Heart right ventricle (tissue), 16 donors: ENCODE measurements at places on chromosomes 11 and 22.

DNA sequence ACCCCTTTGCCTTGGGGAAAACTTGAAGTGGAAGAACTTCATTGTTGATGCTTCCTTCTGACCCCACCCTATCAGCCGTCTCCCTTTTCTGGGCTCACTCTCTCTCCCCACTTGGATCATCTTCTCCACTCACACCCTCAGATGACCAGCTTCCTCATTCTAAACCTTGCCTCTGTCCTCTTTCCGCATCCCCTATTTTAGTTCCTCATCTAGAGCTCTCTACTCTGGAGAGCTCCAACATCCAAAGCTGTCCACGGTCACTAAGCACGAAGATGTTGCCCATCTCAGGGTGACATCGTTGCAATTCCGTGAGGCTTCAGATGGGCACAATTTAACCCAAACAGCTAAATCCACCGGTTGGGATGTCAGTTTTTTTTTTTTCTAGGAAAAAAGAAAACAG lies 31.6 kb upstream of the ME3 start:
- DNase-seq, result no peak

DNA sequence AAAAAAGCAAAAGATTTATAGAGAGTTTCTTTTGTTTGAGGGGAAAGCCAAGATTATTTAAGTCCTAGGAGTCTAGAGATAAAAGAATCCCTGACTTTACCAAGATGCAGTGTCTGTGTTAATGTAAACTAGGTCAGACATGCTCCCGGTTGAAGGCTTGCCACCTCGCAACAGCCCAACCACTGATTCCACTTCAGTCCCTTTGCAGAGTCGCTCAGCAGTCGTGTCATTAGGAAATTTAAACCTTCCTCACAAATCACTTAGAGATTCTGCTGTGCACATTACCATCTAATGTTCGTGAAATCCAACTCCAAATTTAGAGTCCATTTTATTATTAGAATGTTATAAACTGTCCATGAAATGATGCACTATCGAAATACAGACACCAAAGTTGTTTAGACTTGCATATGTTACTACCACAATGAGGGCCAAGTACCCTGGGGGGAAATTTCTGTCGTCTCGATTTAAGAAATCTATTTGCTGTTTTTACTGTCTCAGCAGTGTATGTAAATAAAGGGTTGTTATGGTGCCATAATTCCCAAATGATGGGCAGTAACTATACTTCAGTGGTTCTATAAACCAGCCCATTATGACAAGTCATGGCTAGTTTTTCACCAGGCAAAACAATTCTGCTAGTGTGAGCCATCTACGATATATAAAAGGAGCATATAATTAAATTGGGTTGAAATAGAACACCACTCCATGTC lies 101.4 kb upstream of the MTNR1B start:
- DNase-seq, result no peak

- DNase-seq, result no peak
Observed at GRCh38 chr22:42272431-42272999, 2.1 kb upstream of the TCF20 start.

- DNase-seq, result no peak
Observed at GRCh38 chr22:20127869-20128618, 3.6 kb upstream of the ZDHHC8 start.

- DNase-seq, result no peak
Observed at GRCh38 chr22:48367731-48368130, 1459.9 kb downstream of the BRD1 start.

GRCh38 chr11:130801333-130802122 lies 114.8 kb downstream of the SNX19 start:
- DNase-seq, result no peak

DNA sequence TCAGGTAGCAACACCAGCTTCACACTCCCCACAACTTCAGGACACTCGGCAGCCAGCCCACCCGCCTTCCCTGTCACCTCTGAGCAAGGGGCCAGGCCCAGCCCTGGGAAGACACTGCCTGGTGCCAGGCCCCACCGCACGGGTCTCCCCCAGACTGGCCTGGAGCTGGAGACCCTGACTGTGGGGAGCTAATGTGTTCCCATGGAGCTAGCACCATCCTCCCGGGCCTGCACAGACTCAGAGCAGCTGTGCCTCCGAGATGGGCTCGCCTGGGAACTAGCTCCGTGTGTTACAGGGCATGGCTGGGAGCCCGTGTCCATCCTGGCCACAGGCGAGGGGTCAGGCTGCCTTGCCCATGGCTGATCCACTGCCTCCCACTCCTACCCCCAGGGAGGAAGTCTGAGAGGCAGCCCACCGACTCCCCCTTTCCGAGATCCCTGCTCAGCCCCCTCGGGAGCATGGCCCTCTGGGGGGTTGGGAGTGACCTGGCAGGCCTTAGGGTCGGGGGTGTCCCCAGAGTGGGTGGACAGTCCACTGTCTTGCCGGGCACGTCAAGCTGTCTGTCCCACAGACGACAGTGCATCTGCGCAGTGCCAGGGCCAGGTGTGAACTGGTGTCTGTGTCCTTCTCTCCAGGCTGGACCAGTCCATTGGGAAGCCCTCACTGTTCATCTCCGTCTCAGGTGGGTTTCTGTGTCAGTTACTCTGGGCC lies 76.7 kb upstream of the KCNQ1OT1 start:
- no peak for DNase-seq

GRCh38 chr11:27443227-27443626 lies 29.4 kb downstream of the LGR4 start:
- no peak for DNase-seq

- DNase-seq, result no peak
Observed at GRCh38 chr11:10379426-10379825, 74.6 kb downstream of the ADM start.

DNA sequence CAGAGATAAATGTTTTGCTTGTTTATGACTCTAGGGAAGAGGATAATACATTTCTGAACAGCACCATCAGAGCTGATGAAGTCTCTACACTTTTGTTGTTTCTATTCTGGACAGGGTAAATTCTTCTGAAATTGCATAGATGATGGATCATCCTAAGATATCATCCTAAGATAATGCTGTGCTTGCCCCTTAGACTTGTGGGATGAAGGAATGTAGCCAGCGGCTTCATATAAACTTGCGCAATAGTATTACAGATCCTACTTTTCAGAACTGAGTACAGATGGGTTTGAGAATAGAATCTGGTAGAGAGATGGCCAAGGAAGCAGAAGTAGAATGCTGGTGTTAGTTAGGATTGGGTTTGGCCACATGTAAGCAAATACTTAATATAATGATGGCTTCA lies 61.0 kb downstream of the NCAM1 start:
- no peak for DNase-seq

GRCh38 chr22:48236261-48236660 lies 1473.8 kb downstream of the TBC1D22A start:
- DNase-seq, result no peak

DNA sequence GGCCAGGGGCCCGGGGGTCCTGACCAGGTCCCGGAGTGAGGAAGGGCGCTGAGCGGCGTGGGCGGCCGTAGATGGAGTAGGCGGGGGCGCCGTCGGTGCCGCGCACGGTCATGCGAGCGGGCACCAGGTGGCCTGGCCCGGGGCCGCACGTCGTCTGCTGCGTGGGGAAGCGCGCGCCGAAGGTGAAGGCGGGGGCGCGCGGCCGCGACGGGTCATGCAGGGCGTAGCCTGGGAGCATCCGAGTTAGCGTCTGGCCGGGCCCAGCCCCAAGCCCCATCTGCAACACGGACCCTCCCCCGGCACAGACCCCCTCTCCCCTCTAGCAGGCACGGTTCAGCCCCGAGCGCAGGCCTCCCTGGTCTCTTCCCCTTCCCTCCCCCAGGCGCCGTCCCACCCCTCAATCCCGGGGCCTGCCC lies 1.7 kb upstream of the TYMP start:
- peak; percentile 67 for DNase-seq

DNA sequence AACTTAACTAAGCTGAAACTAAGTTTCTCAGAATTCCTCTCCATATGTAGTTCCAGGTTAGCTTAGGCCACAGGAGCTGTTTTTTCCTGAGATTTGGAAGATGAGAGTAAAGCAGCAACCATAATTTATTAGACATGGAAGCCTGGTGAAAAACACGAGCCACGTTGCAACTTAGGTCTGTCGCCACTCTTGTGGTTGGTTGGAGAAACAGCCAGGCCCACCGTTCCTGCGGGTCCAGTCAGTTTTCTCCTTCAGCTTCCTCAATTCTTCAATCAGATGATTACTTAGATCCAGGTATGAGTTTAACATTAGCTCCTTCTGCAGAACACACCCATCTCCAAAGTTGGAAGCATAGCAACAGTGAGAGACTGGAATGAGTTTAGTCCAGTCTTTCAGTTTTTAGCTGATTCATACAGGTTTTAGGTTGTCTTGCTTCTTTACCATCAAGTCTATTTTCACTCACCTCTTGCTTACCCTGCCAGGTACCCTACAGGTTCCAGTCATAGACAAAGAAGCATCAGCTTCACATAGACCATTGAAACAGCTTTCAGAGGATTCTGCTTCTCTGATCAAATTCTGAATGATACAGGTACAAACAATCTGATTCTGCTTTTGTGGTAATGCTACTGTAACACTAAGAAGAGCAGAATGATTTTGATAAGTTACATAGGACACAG lies 18.6 kb downstream of the CASP12 start:
- no peak for DNase-seq

DNA sequence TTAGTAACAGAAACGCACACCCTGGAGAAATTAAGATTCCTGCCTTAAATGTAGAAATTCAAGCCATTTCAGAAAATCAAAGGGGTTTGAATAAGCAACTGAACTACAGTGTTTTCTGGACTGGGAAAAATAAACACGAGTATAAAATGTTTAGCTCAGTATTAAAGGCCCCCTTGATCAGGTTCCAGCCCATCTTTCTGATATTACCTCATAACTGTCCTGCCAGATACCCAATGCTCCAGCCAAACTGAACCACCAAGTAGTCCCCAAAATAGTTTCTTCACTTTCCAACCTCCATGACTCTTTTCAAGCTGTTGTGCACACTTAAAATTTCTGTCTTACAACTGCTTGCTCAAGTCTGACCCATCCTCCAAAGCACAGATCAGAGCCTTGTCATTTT lies 54.4 kb downstream of the SERGEF start:
- DNase-seq, result no peak

DNA sequence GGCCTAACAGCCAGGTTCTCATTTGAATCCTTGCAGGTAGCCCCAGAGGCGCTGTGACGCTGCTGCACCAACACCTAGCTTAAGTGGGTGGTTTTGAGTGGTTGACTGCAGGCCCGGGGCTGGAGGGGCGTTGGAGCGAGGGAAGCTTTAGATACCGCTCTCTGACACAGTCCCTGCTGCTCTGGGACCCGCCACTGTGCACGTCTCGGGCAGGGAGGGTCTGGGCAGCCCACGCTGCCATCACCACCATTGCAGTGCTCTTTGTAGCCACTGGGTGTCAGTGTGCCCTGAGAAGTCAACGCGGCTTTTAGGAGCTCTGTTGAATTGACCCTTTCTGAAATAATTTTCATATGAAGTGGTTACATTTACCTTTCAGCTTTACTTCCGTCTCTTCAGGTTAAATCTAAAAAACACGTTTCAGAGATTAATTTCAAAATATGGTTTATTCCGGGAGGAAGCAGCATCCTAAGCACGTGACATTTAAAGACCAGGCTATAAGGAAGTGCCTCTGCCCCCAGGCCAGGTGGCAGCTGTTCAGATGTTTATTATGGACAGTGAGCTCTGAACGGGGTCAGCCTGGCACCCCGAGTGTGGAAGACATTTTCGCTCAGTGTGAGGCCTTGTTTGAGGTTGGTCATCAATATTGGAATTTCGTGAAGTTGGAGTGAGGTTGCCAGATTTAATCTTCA lies 30.9 kb upstream of the PARVB start:
- DNase-seq, result peak; percentile 56

- no peak for DNase-seq
Observed at GRCh38 chr11:106920899-106921509, 97.3 kb downstream of the GUCY1A2 start.

GRCh38 chr11:95487391-95487790 lies 256.4 kb upstream of the SESN3 start:
- DNase-seq, result no peak

GRCh38 chr11:101860696-101861427 lies 53.9 kb upstream of the CEP126 start:
- DNase-seq, result peak; percentile 28

GRCh38 chr22:26367402-26368245 lies 61.4 kb upstream of the ASPHD2 start:
- DNase-seq, result peak; percentile 8

DNA sequence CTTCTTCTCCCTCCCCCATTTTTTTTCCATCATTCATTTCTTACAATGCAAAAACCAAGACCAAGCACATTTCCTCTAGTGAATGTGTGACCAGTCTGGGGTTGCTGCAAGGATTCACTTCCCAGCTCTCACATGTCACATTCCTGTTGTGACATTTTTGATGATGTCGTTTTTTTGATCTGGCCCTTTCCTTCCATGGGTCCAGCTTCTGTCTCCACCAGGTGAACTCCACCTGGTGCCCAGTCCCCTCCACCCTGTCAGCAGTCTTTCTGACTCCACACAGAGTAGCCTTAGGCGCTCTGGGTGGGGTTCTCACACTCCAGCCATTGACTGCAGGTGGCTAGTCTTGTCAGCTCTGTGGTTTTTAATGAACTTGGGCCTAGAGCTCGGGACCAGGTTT lies 15.6 kb downstream of the PANX1 start:
- no peak for DNase-seq

GRCh38 chr11:105838668-105839384 lies 183.2 kb downstream of the MSANTD4 start:
- no peak for DNase-seq

- no peak for DNase-seq
Observed at GRCh38 chr11:124339396-124340141, 19.6 kb upstream of the OR8D2 start.

GRCh38 chr11:15943418-15944197 lies 412.7 kb downstream of the SOX6 start:
- DNase-seq, result no peak

GRCh38 chr22:20423906-20424551 lies 13.6 kb downstream of the SCARF2 start:
- DNase-seq, result no peak

DNA sequence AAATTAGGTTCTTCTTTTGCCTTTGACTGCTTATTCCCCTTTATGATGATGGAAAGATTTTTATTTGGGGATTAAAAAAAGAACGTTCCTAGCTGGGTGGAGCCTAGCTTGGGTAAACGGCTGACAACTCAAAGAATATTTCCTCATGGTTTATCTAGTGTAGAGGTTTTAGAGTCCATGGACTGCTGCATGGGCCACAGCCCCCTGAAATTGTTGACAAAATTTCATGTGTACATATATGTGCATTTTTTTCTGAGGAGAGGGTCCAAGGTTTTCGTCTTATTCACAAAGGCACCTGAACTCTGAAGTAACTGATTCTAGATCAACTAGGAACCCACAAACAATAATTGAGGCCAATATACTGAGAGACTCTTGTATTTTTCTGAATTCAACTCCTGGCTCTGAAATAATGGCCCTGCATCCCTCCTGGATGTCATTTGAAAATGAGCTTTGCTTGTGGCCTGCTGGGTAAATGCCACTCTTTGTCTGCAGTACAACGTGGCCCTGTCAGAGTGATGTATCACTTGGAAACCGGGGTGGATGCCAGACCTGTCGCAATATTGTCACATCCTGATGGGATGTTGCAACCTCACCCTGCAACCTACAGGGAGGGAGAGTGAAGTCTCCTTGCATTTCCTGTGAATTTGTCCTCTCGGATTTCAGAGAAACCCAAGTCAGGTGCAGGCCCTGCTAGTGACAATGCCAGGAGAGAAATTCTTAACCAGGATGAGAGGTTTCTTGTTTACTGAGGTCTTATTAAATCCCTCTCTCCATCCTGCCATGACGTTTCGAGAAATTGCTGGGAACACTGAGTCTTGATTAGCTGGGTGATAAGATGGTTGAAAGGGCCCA lies 33.8 kb downstream of the EHF start:
- DNase-seq, result peak; percentile 44
